ENCODE measurements at places on chromosomes 11 and 22. TPM values are rescaled to one million over a fixed set of nuclear protein-coding genes. Genes with fewer than 3 reads are reported as not detected.

- peaks cover 90% of the 10 kb centered on the region for H3K4me1 ChIP-seq
- no peak overlapping the region for H3K4me3 ChIP-seq
- H3K36me3 ChIP-seq, result no peaks in the 10 kb centered on the region
- H3K27me3 ChIP-seq, result no peaks in the 10 kb centered on the region
- H3K27ac ChIP-seq, result peak overlapping the region; percentile 92
- peak; percentile 95 for DNase-seq
These were observed 5.4 kb downstream of the PLA2G6 start for GRCh38 chr22:38176170-38176741.

DNA sequence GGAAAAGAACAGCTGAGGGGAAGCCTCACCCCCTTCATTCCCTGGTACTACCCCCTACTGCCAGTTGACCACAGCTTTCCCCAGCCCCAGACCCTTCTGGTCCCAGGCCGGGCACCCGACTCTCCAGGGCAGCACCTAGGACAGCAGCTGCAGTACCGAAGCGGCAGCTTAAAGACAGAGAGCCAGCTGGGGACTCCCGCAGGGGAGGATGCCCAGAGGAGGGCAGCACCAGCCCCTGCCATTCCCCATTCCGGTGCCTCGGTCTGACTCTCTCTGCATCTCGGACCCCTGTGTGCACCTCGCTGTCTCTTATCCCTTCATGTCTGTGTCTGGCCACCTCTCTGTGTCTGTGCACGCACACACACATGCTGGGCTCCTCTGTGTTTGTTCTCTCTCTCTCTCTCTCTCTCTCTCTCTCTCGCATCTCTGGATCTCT, 9.4 kb downstream of the IGSF9B start:
- no peaks in the 10 kb centered on the region for H3K4me1 ChIP-seq
- H3K27me3 ChIP-seq, result no peaks in the 10 kb centered on the region
- H3K27ac ChIP-seq, result no peak overlapping the region
- DNase-seq, result no peak
- H3K4me3 ChIP-seq, result no peak overlapping the region

DNA sequence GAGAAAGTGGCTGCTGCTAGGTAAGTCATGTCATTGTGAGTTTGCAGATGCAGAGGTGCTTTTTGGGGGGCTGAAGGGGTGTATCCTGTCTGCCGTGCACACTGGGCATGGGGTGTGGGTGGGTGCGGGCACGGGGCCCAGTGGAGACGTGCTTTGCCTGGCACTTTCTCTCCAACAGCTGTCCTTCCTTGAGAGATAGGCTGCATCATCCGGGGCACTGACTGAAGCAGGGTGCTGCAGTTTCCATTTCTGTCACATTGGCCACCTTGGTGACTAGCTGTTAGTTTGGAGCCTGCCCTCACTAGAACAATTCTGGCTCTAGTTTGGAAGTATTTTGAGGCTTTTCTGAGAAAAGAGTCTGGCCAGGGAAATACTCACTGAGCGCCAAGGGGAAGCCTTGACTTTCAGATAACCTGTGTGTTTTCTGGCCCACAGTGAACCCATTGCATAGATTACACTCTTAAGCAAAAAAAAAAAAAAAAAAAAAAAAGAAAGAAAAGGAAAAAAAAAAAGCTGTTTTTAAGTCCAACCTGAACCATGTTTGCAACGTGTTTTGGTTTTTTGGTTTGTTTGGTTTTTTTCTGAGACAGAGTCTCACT, 219.2 kb downstream of the NAV2 start:
- no peak for DNase-seq
- no peaks in the 10 kb centered on the region for H3K27me3 ChIP-seq
- peaks cover 55% of the 10 kb centered on the region for H3K4me1 ChIP-seq
- H3K36me3 ChIP-seq, result peaks cover 23% of the 10 kb centered on the region

GRCh38 chr22:37242395-37242918, 1.6 kb downstream of the RAC2 start:
- no peaks in the 10 kb centered on the region for H3K36me3 ChIP-seq
- H3K4me1 ChIP-seq, result peaks cover 17% of the 10 kb centered on the region
- DNase-seq, result no peak
- no peak overlapping the region for H3K27ac ChIP-seq
- no peaks in the 10 kb centered on the region for H3K27me3 ChIP-seq
- H3K4me3 ChIP-seq, result no peak overlapping the region

- no peaks in the 10 kb centered on the region for H3K36me3 ChIP-seq
- H3K4me3 ChIP-seq, result no peak overlapping the region
- DNase-seq, result no peak
- H3K27ac ChIP-seq, result no peak overlapping the region
- H3K4me1 ChIP-seq, result no peaks in the 10 kb centered on the region
These were observed 945.3 kb downstream of the LRRC4C start for GRCh38 chr11:40514124-40514523.

DNA sequence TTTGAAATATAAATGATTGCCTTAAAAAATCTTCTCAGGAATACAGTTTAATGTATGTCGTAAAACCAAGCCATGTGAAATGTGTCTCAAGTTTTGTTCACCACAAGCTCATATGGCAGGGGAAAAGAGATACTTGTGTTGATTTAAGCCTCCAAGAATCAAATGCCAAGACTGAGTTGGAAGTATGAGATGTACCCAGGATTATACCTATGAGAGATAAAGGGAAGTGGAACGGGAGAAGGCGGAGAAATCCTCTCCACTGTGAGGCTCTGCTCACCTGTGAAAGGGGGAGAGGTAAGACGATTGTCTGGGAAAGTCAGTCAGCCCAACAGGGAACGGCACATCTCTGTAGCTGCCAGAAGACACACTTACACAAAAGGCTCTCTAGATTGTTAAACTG, 124.8 kb downstream of the TRPC6 start:
- H3K36me3 ChIP-seq, result no peaks in the 10 kb centered on the region
- no peaks in the 10 kb centered on the region for H3K27me3 ChIP-seq
- DNase-seq, result no peak
- H3K27ac ChIP-seq, result no peak overlapping the region
- H3K4me1 ChIP-seq, result no peaks in the 10 kb centered on the region

GRCh38 chr22:46844606-46845210, 82.3 kb downstream of the TBC1D22A start:
- no peaks in the 10 kb centered on the region for H3K27me3 ChIP-seq
- peaks cover 5% of the 10 kb centered on the region for H3K4me1 ChIP-seq
- no peak overlapping the region for H3K4me3 ChIP-seq
- H3K36me3 ChIP-seq, result no peaks in the 10 kb centered on the region
- no peak for DNase-seq

GRCh38 chr22:42993651-42994275, 21.2 kb downstream of the PACSIN2 start:
- no peaks in the 10 kb centered on the region for H3K27me3 ChIP-seq
- peak overlapping the region; percentile 41 for H3K27ac ChIP-seq
- H3K36me3 ChIP-seq, result peaks cover 8% of the 10 kb centered on the region
- peaks cover 90% of the 10 kb centered on the region for H3K4me1 ChIP-seq
- H3K4me3 ChIP-seq, result no peak overlapping the region
- peak; percentile 52 for DNase-seq

The CNIH2 gene
- total RNA-seq, result 2.8 TPM

The SPTBN2 gene
- total RNA-seq, result under 0.01 TPM
